ENCODE measurements at places on chromosomes 5 and 9. TPM values are rescaled to one million over a fixed set of nuclear protein-coding genes. Genes with fewer than 3 reads are reported as not detected.

- H3K27me3 ChIP-seq = no peaks in the 10 kb centered on the region
- no peak for DNase-seq
- H3K4me3 ChIP-seq = no peak overlapping the region
These were observed 225.3 kb downstream of the PAPPA start for GRCh38 chr9:116378873-116379272.

DNA sequence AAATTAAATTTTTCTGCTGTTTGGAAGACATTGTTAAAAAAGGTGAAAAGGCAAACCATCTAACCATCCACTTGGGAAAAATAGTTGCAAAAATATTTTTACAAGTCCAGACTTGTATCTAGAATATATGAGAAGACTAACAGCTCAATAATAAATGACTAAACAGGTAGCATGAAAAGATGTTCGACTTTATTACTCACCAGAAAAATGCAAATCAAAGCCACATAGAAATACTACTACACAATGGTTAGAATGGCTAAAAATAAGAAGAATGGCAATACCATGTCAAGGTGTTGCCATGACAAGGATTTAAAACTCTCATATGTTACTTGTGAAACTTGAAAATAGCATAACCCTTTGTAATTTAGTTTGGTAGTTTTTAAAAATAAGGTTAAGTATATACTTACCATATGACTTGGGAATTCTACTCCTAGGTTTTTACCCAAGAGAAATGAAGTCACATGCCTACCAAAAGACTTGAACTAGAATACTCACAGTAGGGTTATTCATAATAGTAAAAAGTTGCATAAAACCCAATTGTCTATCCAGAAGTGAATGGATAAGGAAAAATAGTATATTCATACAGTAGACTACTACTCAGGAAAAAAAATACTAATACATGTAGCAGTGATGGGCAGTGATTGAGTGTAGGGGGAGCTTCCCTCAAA is 93.8 kb downstream of the VPS13A start:
- H3K4me3 ChIP-seq = no peak overlapping the region
- H3K27ac ChIP-seq = no peak overlapping the region
- no peaks in the 10 kb centered on the region for H3K36me3 ChIP-seq
- DNase-seq = no peak

- peaks cover 7% of the 10 kb centered on the region for H3K4me1 ChIP-seq
- H3K27me3 ChIP-seq = no peaks in the 10 kb centered on the region
- H3K4me3 ChIP-seq = no peak overlapping the region
- H3K27ac ChIP-seq = no peak overlapping the region
These were observed 192.9 kb upstream of the KLF9 start for GRCh38 chr9:70607329-70607728.

DNA sequence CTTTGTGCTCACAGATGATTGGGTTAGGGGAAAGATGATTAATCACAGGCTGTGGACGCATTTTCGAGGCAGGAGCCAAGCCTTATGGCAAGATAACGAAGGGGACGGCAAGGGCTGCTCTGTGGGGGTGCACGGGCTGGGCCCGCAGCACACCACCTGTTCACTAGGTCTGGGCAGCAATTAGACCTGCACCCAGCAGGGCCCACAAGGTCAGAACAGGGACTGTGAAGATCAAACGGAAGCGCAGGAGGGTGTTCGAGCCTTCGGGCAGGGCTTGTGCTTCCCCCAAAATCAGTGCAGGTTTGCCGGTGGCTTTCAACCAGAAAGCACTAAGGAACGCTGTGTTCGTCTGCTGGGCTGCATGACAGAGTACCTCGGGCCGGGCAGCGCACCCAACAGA is 73.7 kb downstream of the UBE2QL1 start:
- no peak for DNase-seq
- H3K4me1 ChIP-seq = no peaks in the 10 kb centered on the region
- no peaks in the 10 kb centered on the region for H3K27me3 ChIP-seq
- no peaks in the 10 kb centered on the region for H3K36me3 ChIP-seq
- no peak overlapping the region for H3K27ac ChIP-seq

CSF2 gene
- 3.9 TPM for total RNA-seq
